Suprapubic skin (tissue), 4 donors: ENCODE measurements at places on chromosomes 5 and 9. TPM values are rescaled to one million over a fixed set of nuclear protein-coding genes. Genes with fewer than 3 reads are reported as not detected.

Gene PCDHA7
- total RNA-seq, result not detected

DNA sequence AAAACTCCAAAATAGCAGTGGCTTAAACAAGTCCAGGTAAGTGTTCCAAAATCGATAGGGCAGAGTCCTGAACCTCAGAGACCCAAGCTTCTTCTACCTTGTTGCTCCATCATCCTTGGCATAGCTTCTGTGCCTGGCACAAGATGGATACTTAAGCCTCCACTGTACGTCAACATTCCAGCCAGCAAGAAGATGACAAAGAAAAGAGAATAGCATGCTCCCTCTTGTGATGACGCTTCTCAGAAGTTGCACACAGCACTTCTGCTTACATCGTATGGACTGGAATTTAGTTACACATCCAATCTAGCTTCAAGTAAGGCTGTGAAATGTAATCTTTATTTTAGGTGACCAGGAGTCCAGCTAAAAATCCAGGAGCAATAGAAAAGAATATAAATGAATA lies 227.4 kb downstream of the ESM1 start:
- DNase-seq, result no peak

Gene ARHGEF37
- 68.5 TPM for total RNA-seq

GRCh38 chr9:120734607-120735410 lies 20.5 kb upstream of the MEGF9 start:
- no peak for DNase-seq

GRCh38 chr9:126236273-126236672 lies 90.4 kb upstream of the MVB12B start:
- no peak for DNase-seq

Gene DNAJC21
- 27.2 TPM for total RNA-seq

Gene TAS2R1
- not detected for total RNA-seq

Gene SLC1A3
- total RNA-seq, result 34.2 TPM

- no peak for DNase-seq
These were observed 1.9 kb downstream of the GNAQ start for GRCh38 chr9:78029551-78030295.

Gene SGCD
- 5.7 TPM for total RNA-seq

DNA sequence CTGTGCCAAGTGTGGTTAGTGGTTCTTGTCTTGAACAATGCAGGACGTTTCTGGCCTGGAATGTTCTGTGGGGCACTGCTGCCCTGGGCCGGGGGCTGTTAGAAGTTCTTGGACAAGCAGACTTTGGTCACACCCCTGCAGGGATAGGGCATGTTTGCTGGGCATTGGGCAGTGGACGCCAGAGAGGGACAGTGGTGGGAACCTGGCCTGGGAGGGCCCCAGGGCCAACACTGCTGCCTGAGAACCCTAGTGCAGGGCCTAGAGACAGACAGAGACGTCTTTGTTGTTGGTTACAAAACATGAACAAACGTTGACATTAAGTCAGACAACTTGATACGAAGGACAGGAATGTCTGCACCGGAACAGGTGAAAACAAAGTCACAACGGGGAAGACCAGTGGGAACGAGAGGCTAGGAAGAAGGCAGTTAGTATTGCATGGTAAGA lies 57.0 kb downstream of the WNK2 start:
- no peak for DNase-seq

DNA sequence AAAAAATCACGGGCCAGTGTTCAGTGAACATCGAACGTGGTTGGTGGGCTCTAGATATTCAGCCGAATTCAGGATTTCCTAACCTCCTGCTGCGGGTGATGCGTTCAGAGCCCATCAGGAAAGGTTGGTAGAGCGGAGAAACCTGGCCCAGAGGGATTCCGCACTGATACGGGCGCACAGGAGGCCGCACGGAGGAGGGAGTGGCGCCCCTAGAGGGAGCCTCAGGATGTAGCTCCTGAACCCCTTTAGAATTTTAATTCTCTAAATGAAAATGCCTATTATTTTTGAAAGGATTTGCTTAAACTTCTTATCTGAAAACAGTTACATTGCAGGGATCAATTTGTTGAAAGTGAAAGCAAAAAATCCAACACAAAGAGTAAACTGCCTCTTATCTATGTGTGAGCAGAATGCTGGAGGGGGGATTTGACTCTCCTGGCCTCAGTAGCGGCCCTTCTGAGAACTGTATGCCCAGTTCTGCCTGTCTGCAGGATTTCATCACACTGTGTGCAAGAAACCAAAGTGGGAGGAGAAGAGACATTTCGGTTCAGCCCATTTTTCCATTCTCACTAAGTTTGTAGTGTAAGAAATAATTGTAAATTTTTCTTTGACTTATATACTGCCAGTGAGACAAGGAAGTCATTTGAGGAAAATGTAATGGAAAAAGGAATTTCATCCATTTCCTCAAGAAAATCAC lies 75.9 kb downstream of the TENT4A start:
- DNase-seq, result no peak

DNA sequence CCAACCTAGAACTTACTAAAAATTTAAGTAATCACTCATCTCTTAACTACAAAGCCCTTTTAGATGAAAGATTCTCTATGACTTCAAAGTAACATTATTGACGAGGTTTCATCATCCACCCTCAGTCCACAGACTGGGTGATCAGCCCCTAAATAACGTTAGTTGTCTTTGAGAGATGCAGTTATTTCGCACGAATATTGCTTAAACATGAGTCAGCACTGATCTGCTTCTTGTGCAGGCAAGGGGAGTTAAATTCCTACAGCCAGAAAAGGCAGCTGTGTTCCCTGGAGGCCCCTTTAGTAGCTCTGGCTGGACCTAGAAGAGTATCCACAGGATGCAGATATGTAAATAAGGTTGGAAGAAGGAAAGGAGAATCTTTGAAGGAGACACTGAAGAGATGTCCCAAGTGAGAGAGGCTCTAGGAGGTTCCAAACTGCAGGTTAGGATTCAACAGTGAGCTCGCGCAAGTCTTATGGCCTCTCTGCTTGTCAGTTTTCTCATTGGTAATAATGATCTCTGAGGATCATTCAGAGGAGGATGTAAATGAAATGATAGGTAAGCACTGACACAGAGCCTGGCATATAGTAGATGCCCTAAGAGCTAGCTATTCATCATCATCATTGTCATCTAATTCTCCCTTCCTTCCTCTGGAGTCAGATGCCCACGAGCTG lies 122.2 kb upstream of the MAN2A1 start:
- DNase-seq, result no peak

DNA sequence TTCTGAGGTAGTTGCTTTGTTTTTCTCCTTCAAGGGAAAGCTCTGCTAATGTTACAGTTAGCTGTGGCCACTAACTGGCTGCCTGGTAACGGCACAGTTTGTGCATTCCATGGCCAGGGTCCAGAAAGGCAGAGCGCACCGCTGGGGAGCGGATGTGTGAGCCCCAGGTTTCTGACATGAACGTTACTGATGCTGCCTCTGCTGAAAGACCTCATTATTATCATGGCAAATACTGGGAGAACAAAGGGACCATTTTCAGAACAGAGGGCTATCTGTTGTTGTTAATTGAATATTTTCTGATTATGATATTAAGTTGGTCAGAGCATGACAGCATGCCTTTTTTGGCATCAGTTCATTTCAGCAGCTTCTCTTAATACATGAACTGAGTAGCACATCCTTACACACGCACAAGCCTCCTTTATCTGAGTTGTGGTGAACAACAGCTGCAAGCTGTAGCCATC lies 134.1 kb downstream of the NUDT12 start:
- no peak for DNase-seq

- no peak for DNase-seq
These were observed 26.5 kb downstream of the SPINK5 start for GRCh38 chr5:148090146-148090772.

Gene ZNF608
- total RNA-seq, result 7.0 TPM

DNA sequence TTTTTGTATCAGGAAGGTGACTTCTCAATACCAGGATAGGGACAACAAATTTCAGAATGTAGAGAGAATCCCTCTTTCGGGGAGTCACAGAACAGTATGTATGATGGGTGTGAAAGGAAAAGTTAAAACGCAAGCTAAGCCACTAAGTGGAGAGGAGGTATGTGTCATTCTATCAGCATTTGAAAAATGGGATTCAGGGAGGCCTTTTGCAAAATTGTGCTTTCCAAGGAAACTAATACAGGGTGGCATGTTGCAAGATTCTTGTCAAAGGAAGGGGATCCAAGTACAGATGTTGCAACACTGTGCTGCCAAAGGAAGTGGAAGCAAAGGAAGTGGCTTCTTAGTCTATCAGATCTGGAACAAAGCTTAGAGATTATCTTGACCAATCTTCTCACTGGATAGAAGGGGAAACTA lies 12.6 kb upstream of the TNIP1 start:
- no peak for DNase-seq

DNA sequence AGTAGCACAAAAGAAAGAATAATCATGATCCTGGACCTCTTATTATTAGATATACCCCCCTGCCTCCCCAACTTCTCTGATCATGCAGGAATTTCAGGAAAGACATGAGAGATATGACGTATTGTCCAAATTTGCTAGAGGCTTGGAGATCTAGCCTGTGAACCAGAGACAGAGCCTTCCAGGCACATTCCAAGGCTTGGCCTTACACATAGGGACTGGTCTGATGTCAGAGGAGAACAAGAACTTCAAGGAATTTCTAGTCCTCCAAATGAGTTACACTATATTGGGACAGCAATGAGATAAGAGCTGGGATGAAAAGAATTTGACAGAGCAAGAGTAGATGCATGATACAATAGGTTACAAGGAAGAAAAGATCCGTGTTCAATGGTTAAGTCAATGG lies 67.0 kb downstream of the MCTP1 start:
- no peak for DNase-seq

DNA sequence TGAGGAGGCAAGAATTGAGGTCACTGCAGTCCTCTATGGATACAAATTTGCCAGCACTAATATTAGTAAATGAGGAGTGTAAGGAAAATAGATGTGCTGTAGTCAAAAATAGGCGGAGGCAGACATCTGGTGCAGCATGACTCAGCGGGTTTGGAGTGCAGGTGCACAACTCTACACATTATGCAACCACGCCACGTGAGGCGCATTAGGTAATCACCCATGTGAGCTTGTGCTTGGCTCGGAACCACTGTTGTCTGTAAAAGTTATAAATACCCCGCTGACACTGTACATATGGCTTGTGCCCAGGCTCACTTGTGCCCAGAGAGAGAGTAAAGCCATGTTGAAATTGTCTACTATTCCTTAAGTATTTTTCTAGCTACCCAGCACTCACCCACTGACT lies 623.5 kb upstream of the NUDT12 start:
- no peak for DNase-seq

DNA sequence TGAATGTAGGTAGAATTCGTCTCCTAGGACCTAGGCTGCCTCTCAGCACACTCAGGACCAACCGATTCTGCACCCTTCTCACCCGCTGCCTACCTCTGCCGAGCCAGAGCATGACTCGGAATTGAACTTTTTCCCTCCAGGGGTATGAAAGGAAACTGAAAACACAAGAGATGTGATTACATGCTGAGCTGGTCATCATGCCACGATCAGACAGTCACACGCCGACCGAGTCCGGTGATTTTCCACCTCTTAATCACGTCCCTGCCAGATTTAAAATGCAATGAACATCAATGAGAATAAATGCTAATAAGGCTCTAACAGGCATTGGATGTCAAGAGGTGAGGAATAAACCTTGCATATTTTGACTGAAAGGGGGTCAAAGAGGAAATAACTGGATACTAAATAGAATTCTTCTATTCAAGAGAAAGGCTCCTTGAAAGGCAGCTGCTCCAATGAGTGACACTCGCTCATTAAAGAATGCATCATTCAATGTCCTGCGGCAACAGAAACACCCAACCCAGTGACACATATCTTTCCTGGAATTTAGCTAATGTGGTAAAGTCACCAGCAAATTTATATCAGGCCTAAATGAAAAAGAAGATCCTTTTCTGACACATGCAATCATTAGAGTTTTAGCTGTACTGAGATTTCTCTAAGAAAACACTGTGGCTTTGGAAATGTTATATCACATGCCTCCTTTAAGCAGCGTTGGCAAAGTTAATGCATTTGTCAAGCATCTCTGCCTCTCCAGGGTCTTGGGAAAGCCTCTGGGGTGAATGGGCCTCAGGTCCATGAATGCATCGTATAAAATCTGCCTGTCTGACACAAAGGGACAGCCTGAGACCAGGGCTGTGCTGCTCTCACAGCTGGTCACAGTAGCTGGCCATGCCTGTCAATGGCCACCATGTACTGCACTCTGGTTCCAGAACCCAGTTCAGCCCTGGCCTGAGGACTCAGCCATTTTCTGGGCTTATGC lies 128.7 kb downstream of the SPOCK1 start:
- DNase-seq, result no peak

Gene ENC1
- 19.4 TPM for total RNA-seq

DNA sequence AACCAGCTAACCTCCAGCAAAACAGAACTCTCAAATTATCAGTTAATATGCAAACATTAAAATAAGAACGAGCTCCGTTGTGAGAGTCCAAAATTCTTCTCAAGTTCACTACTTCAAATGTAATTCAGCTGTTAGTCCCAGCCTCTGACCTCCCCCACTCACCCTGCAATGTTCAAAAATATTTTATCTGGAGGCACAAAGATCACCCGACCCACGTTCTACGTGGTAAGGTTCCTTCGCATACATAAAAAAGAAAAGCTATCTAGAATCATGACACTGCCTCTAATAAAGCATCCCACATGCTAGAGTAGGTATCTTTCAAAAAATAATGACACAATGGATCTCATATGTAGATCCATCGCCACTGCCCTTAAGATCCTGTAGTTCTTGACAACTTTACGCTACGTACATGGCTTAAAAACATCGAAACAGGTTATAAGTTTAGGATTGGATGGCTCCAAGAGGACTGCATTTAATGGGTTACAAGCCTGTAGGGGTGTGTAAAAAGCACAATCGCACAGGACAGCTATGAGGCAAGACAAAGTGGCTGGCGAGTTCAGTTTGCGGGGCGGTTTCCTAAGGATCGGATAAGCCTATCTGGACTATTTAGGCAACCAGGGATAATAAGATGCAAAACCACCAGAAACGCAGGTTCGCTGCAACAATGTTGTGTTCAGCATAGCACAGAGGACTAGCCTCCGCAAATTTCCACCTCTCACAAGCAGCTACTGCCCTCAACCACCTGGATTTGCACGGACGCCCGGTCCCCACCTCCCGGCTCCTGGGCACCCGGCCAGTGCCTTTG lies 969 bp downstream of the CLK4 start:
- DNase-seq, result no peak

GRCh38 chr9:136239135-136239982 lies 6.3 kb downstream of the QSOX2 start:
- no peak for DNase-seq

GRCh38 chr5:96788112-96788749 lies 19.5 kb downstream of the ERAP1 start:
- DNase-seq, result no peak

Gene TAL2
- total RNA-seq, result not detected

Gene EPB41L4B
- 22.4 TPM for total RNA-seq
